WTC11 (cell line): ENCODE measurements at places on chromosomes 7 and 10. TPM values are rescaled to one million over a fixed set of nuclear protein-coding genes. Genes with fewer than 3 reads are reported as not detected.

SYT15B gene
- 0.18 to 0.32 TPM (median 0.28 TPM) in 3 replicates for total RNA-seq

KCNMA1 gene
- 4.1 to 7.3 TPM (median 5.3 TPM) in 3 replicates for total RNA-seq

NPY gene
- 0.37 to 0.63 TPM (median 0.46 TPM) in 3 replicates for total RNA-seq

NXPH1 gene
- 0.14 to 0.59 TPM (median 0.27 TPM) in 3 replicates for total RNA-seq

GRCh38 chr10:126126866-126127265 lies 230.5 kb downstream of the FANK1 start:
- H3K27me3 ChIP-seq: peaks cover 44% of the 10 kb centered on the region
- DNase-seq: no peak
- peaks cover 4% of the 10 kb centered on the region; the same call in 1 of the 2 replicates for H3K36me3 ChIP-seq

TEX47 gene
- total RNA-seq: not detected in 3 replicates

- H3K4me3 ChIP-seq: no peak overlapping the region
- no peak for DNase-seq
- no peaks in the 10 kb centered on the region for H3K27me3 ChIP-seq
- peaks cover 14% of the 10 kb centered on the region for H3K4me1 ChIP-seq
Measured at GRCh38 chr10:97024168-97025073, 161.3 kb downstream of the SLIT1 start.

DNA sequence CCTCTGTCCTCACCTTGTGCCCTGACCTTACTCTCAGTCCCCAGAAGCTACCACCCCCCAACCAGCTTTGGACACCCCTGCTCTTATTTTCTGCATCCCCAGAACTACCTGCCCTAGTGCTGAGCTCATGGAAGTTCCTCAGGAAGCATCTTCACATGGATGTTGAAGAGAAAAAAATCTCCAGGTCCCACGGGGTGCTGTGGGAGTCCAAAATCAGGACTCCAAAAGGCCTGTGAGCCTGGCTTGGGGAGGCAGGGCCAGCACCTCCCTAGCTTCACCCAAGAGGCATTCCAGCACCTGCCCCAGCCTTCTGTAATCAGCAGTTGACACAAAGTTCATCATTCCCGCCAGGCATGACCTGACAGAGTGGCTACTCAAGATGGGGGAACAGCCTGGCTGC lies 20.7 kb upstream of the GDF10 start:
- H3K36me3 ChIP-seq: no peaks in the 10 kb centered on the region
- peaks cover 6% of the 10 kb centered on the region for H3K4me1 ChIP-seq
- H3K27ac ChIP-seq: no peak overlapping the region
- H3K27me3 ChIP-seq: no peaks in the 10 kb centered on the region

PRSS2 gene
- total RNA-seq: 27.6 to 41.2 TPM (median 28.2 TPM) in 3 replicates
